ENCODE measurements at places on chromosomes 4 and X.

- DNase-seq = no peak
These were observed 15.0 kb upstream of the MSMO1 start for GRCh38 chr4:165312506-165312905.

DNA sequence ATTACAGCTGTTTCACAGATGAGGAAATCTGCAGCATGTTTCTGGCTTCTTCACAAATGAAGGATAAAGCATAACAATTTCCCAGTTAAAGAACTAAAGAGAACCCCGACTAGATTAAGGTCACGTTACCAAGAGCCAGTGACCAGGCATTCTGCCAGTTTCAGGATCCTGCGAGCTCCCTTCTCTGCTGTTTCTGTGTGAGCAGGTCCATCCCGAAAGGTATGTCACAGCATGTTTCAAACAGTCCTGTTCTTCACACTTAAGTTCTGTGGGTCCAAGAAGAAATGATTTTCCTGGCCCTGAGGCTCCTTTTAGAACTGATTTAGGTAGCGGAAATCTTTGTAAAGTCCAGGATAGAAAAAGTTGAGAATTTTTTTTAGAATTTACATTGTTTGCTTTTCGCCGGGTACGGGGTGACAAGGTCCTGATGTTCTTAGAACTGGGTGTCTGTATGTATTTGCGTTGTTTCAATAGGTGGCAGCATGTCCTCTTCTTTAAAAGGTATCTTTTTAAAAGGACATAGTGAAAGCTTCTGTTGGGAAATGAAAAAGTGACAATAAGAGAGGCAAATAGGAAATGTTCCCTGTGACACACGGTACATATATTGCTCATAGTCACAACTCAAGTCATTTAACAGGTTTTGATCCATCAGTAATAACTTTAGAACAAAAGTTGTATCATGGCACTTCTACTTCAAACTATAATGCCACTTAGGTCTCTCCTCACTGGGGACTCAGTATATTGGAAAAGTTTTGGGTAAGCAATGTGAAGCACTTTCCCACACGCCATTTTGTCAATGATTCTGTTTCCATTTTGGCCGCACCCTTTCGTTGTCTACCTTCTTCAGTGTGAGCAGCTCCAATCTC lies 18.4 kb downstream of the IL21 start:
- no peak for DNase-seq

DNA sequence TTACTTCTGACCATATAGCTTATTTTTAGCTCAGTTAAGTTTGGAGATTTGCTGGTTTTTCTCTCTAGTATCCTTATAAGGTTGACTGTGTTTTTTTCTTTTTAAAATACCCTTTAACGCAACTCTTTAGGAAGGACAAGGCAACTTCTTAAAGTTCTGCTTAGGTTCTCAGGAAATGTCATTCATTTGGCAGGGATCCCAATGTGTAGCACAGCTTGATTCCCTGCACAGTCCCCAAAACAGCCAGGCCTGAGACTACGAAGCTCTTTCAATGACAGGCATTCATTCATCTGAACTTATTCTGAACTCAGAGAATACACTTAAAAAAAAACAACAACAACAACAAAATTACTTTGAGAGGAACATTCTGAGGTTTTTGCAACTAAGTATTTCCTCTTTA lies 1765.8 kb downstream of the PCDH7 start:
- DNase-seq = no peak

DNA sequence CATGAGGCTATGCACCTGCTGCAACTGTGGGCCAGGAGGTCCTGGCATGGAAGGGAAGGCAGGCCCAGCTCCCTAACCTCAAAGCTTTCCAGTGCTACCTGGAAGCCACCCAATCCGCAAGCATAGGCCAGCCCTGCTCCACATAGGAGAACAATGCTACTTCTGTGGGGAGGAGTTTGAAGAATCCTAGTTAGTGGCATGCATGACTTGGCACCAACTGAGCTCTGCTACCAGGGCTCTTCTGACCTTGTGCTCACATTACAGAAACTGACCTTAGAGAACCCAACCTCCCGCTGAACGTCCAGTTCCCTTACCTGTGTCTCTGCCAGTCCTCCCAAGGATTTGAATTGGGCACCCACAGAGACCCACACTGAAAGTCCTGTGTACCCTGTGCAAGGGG lies 58.8 kb downstream of the USP46 start:
- DNase-seq = no peak

DNA sequence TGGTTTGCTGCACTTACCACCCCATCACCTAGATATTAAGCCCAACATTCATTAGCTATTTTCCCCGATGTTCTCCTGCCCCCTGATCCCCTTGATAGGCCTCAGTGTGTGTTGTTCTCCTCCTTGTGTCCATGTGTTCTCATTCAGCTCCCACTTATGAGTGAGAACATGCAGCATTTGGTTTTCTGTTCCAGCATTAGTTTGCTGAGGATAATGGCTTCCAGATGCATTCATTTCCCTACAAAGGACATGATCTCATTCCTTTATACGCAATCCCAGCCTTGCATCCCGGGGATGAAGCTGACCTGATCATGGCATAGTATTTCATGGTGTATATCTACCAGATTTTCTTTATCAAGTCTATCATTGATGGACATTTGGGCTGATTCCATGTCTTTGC lies 99.0 kb upstream of the DCAF12L2 start:
- DNase-seq = no peak

DNA sequence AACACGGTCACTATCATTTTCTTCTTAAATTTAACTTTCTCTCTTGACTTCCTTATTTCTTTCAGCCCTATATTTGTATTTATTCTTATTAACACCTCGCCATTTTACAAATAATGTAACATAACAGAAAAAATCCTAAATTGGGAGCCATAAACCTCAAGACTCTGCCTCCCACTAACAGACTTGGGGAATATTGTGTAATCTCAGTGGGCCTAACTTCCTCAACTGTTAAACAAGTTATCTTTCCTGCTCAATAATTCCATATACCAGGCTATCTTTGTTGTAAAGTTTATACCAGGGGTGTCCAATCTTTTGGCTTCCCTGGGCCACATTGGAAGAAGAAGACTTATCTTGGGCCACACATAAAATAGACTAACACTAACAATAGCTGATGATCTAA lies 26.2 kb downstream of the PRSS12 start:
- DNase-seq = no peak

DNA sequence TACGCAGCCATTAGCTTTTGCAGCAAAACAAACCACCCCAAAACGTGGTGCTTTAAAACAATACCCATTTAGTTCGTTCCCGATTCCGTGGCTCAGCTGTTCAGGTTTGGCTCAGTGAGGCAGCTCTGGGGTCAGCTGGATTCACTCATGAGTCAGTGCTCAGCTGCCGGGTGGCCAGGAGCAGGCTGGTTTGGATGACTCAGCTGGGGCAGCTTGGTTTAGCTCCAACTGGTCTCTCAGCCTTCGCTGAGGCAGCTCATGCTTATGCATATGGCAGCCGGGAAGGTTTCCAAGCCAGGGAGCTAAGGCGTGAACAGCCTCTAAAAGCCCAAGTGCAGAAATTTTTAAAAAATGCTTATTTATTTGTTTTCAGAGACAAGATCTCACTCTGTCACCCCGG lies 13.3 kb upstream of the CD99 start:
- DNase-seq = no peak

DNA sequence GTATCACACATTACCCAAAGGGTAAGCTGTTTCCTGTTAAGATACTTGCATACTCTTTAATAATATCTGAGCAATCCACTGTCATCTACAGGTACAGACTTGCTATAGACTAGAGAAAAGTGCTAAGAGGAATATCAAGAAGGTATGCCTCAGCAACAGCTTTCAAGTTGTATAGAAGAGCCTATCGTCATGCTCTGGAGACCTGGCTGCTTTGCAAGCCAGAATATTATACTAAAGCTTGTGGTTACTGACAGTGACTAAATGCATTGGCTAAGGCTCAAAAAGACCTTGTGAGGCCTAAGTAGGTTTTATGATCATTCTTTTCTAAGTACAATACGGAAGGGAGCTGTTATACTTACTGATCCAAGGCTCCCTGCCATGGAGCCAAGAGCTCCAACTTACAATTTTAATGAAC lies 11.3 kb downstream of the LAMP2 start:
- DNase-seq = peak; percentile 9

GRCh38 chr4:163196926-163197480 lies 30.3 kb upstream of the NAF1 start:
- no peak for DNase-seq

- no peak for DNase-seq
These were observed 29.7 kb upstream of the MGST2 start for GRCh38 chr4:139635966-139636365.
